ENCODE measurements at places on chromosomes 1 and 21.
A peak's percentile ranks its signal among the peaks of the same experiment; 100 is the strongest.

GRCh38 chr1:92882819-92883218 lies 51.0 kb downstream of the RPL5 start:
- peak; percentile 42 for DNase-seq

GRCh38 chr1:186869526-186870228 lies 40.9 kb downstream of the PLA2G4A start:
- DNase-seq = no peak

GRCh38 chr1:223847781-223848345 lies 2.1 kb upstream of the TP53BP2 start:
- no peak for DNase-seq

DNA sequence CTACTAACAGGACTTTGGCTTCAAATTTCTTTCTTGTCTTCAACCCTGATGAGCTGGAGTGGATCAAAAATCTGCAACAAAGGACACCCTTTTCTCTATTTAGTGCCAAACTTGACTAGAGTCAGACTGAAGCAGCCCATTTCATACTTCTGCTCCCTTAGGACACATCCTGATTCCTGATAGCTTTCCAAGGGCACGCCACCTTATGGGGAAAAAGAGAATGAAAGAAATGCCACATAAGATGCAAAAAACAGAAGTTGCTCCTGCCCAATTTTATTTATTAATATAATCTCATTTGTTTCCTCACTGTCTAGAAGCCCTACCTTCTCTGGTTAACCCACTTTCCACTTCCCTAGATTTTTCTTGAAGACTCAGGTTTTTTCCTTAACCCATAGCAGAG lies 72.7 kb upstream of the NBPF4 start:
- no peak for DNase-seq

- peak; percentile 36 for DNase-seq
Measured at GRCh38 chr1:1960480-1961196, 41.6 kb upstream of the TMEM52 start.

GRCh38 chr1:77888781-77889642 lies 588 bp downstream of the NEXN start:
- DNase-seq = no peak

DNA sequence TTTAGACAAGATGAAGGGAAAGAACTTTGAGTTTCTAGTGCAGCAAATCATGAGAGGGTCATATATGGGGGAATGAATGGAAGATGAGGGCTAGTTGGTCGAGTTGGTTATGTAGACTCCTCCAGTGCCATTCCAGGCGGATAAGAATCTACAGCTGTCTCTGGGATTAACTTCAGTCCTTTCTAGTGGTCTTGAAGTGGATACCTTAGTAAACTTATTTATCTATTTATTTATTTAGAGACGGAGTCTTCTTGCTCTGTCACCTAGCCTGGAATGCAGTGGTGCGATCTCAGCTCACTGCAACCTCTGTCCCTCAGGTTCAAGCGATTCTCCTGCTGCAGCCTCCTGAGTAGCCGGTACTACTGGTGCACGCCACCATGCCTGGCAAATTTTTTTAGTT lies 41.4 kb upstream of the RCC2 start:
- no peak for DNase-seq

GRCh38 chr1:4673494-4673893 lies 19.1 kb downstream of the AJAP1 start:
- no peak for DNase-seq

GRCh38 chr1:171715813-171716251 lies 26.0 kb downstream of the VAMP4 start:
- DNase-seq = no peak

DNA sequence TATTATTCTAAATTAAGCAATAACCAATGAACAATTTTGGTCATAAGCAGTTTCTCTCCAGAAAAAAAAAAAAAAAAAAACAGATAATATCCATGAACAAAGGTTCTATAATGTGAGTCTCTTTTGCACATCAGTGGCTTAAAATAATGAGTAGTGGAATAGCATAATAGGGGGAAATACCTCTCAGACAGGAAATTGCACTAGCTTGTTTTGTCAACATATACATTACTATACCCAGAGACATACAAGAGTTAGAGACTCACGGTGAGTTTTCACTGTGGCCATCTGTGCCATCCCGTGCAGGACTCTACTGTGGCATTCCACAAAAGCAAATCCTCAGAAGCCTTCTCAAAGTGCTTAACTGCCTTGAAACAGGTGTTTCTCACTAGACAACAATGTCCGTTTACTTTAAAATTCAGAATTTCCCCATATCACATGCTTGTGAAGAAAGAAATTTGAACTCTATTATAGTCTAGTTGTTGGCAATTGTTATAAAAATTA lies 697.9 kb downstream of the USP25 start:
- no peak for DNase-seq

- DNase-seq = no peak
Measured at GRCh38 chr1:229068270-229068987, 202.5 kb upstream of the RAB4A start.

DNA sequence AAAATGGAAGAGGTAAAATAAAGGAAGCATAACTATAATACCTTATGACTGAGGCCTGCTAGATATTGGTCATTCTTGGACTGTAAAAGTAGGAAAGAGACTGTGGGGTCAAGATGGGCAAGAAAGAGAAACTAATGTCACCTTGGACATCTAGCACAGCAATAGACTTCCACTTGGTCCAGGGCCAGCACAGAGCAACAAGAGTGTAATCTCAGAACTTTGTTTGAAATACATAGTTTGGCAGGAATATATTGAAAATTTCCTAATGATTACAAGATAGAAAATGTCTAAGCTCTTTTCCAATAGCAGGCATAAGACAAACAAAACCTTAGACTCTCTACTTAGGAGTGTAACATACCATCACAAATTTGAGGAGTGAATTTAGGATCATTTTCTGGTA lies 4.6 kb downstream of the LRRC8C start:
- DNase-seq = no peak

- no peak for DNase-seq
Measured at GRCh38 chr1:18142471-18142870, 34.9 kb downstream of the IGSF21 start.

- no peak for DNase-seq
Measured at GRCh38 chr1:223175032-223175431, 32.0 kb upstream of the TLR5 start.

- DNase-seq = peak; percentile 20
Measured at GRCh38 chr1:28127617-28128257, 39.3 kb upstream of the EYA3 start.

- no peak for DNase-seq
Measured at GRCh38 chr1:244439391-244440032, 12.2 kb downstream of the ADSS2 start.

DNA sequence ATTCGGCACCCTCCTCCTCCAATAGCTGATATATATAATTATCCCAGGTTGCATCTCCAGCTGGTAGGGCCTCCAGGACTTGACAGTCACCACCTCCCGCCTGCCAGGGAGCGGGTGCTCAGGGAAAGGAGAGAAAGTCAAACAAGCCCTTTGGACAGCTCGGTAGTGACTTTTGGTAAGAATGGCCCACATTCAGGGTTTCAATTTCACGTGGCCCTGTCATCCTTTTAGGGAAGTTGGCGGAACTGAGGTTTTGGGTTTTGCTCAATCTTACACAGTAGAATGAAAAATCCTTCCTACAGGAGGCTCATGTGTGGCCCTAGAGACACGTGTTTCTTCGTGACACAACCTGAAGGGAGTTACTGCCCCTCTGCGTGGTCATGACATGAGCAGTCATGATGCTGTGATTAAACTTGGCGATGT lies 44.2 kb downstream of the CAPN8 start:
- DNase-seq = no peak
